Hair follicle dermal papilla cell (primary cell): ENCODE measurements at places on chromosomes 11 and 22. TPM values are rescaled to one million over a fixed set of nuclear protein-coding genes. Genes with fewer than 3 reads are reported as not detected.

Gene CARNS1
- total RNA-seq = under 0.01 and 0.16 TPM in 2 replicates

Gene OR2AT4
- total RNA-seq = not detected in 2 replicates

Gene LMNTD2
- total RNA-seq = 0.61 and 0.97 TPM in 2 replicates

Gene OR5AL1
- total RNA-seq = not detected in 2 replicates

Gene RASGRP2
- total RNA-seq = 1.3 and 1.7 TPM in 2 replicates

Gene OR8K5
- not detected in 2 replicates for total RNA-seq

Gene NRGN
- not detected in 2 replicates for total RNA-seq

Gene OR52I1
- total RNA-seq = not detected in 2 replicates

Gene MPPED2
- total RNA-seq = not detected in 2 replicates

Gene TYR
- 0.16 TPM in 1 of 2 replicates, not detected in the other for total RNA-seq

Gene DCDC1
- total RNA-seq = 0.32 TPM in 1 of 2 replicates, not detected in the other

Gene APOL5
- not detected in 2 replicates for total RNA-seq

Gene LDLRAD3
- 5.5 and 7.5 TPM in 2 replicates for total RNA-seq

Gene A4GALT
- total RNA-seq = 7.5 and 12.8 TPM in 2 replicates

Gene DGCR2
- 55.7 and 63.8 TPM in 2 replicates for total RNA-seq

Gene MS4A1
- total RNA-seq = not detected in 2 replicates

Gene RFPL2
- total RNA-seq = not detected in 2 replicates

Gene ARSA
- 40.8 and 47.1 TPM in 2 replicates for total RNA-seq

Gene THRSP
- not detected in 2 replicates for total RNA-seq

Gene HPX
- 1.2 and 2.1 TPM in 2 replicates for total RNA-seq

Gene RHOD
- total RNA-seq = 16.7 and 27.1 TPM in 2 replicates

Gene CD6
- not detected in 2 replicates for total RNA-seq

Gene SCUBE1
- under 0.01 TPM in 1 of 2 replicates, not detected in the other for total RNA-seq

Gene RAB39A
- not detected in 2 replicates for total RNA-seq

Gene PGA4
- 0.16 and 0.61 TPM in 2 replicates for total RNA-seq

Gene TRIM48
- not detected in 2 replicates for total RNA-seq

Gene C11orf21
- total RNA-seq = 0.16 and 0.36 TPM in 2 replicates

Gene OR51D1
- not detected in 2 replicates for total RNA-seq

Gene ZNF408
- total RNA-seq = 17.5 and 17.8 TPM in 2 replicates

Gene OR51T1
- not detected in 2 replicates for total RNA-seq

Gene CDCA5
- 1.3 and 1.5 TPM in 2 replicates for total RNA-seq

Gene SBF1
- total RNA-seq = 83.8 and 100 TPM in 2 replicates
